ENCODE measurements at places on chromosomes 7 and 10.

GRCh38 chr10:12665501-12665900 lies 316.2 kb downstream of the CAMK1D start:
- no peak for DNase-seq

DNA sequence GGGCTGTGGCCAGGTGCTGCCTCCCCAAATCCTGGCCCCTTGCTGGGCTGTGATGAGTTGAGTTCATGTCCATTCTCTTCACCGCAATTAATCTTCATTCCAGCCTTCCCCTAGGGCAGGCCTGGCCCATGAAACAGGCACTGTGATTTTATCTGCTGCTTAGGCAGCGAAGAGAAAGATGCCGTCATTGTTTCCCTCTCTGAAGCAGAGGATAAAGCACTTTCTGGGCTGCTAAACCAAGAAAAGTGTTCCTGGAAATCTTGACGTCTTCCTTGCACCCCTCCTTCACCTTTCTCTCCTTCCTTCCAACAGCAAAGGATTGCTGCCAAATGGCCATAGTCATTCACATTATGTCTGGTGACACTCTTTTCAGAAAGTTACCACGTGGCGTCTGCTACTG lies 265.9 kb downstream of the ZEB1 start:
- no peak for DNase-seq

DNA sequence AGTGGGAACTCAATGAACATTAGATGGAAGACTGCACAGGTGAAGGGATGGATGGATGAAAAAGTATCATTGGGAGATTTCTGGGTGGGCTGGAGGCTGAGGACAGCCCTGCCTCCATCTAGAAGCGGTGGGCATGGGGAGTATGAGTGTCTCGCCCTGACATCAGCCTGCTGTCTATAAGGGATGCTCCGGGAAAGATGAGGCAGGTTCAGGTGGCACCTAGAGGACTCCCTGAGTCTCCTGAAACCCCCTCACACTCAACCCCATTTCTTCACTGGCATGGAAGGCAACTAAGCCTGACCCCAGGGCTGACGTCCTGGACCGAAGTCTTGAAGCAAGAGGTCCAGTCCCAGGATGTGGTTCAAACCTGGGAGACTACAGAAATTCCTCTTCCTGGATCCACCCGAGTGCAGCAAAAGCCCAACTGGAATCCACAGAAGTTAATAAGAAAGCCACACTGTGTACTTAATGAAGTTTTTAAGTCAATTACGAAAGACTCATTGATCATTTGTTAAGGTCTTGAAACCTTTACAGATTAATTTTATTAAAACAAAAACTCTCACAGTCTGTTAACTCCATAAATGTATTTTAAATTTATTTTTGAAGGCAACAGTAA lies 238.8 kb downstream of the EMX2 start:
- no peak for DNase-seq

DNA sequence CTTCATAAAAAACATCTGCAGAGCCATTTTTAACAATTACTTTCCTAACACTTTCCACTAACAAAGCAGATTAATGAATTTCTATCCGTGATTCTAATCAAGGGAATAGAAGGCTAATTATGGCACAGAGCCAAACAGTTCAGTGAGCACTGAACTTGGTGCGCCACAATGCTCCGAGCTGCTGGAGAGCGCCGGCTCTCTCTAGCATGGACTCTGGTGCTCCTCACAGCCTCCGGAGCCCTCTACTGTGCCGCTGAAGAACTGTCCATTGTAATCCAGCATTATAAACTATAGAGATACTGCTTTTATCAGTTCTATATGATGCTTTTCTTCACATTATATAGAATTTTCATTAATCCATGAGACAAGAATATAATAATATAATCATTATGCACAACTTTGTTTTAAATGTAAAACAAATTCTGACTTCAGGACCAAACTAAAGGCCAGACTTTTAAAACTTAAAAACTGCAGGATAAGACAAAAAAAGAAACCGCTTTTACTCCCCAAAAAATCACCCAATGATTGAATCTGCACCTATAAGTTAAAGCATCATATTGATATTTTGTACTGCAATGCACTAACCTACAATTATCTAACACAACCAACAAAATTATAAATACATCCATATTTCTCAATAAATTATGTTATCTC lies 123.6 kb downstream of the RNF32 start:
- DNase-seq: no peak

DNA sequence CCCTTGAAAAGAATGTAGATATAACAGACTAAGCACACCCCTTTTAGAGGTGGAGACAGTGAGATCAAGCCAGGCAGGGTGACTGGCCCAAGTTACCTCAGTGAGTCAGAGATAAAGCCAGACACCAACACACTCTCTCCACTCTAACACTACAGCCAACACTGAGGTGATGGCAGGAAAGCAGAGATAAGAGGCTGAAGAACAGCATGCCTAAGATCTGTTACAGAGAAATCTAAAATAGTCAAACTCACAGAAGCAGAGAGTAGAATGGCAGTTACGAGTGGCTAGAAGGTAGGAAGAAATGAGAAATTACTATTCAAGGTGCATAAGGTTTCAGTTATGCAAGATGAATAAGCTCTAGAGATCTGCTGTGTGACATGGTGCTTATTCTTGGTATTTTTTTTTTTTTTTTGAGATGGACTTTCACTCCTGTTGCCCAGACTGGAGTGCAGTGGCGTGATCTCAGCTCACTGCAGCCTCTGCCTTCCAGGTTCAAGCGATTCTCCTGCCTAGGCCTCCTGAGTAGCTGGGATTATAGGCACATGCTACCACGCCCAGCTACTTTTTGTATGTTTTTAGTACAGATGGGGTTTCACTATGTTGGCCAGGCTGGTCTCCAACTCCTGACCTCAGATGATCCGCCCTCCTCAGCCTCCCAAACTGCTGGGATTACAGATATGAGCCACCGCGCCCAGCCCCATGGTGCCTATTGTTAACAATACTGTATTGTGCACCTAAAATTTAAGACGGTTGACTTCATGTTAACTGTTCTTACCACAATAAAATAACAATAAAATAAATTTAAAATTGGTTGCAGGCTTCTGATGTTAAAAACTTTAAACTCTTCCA lies 28.7 kb downstream of the ICA1 start:
- no peak for DNase-seq

GRCh38 chr10:62501547-62501946 lies 127.4 kb downstream of the ZNF365 start:
- DNase-seq: no peak

- no peak for DNase-seq
These were observed 223.7 kb downstream of the LHFPL3 start for GRCh38 chr7:104552102-104552501.

- no peak for DNase-seq
These were observed 68.4 kb downstream of the HACD1 start for GRCh38 chr10:17548770-17549169.

DNA sequence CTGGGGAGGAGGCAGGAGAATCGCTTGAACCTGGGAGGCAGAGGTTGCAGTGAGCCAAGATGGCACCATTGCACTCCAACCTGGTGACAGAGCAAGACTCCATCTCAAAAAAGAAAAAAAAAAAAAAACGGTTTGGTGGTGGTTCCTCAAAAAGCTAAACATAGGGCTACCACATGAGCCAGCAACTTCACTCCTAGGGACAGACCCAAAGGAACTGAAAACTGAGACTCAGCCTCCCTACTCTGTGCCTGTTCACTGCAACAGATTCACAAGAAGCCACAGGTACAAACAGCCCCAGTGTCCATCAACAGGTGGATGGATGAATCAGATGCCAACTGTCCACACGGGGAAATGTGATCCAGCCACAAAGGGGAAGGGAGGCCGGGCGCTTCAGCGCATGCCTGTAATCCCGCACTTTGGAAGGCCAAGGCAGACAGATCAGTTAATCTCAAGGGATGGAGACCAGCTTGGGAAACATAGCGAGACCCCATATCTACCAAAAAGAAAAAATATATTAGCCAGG lies 79.1 kb upstream of the TNRC18 start:
- DNase-seq: no peak

- DNase-seq: no peak
These were observed 11.5 kb downstream of the NUDT5 start for GRCh38 chr10:12184165-12184564.

- DNase-seq: no peak
These were observed 34.2 kb downstream of the AP5Z1 start for GRCh38 chr7:4809666-4810065.

GRCh38 chr7:117148971-117149370 lies 173.9 kb downstream of the WNT2 start:
- no peak for DNase-seq

DNA sequence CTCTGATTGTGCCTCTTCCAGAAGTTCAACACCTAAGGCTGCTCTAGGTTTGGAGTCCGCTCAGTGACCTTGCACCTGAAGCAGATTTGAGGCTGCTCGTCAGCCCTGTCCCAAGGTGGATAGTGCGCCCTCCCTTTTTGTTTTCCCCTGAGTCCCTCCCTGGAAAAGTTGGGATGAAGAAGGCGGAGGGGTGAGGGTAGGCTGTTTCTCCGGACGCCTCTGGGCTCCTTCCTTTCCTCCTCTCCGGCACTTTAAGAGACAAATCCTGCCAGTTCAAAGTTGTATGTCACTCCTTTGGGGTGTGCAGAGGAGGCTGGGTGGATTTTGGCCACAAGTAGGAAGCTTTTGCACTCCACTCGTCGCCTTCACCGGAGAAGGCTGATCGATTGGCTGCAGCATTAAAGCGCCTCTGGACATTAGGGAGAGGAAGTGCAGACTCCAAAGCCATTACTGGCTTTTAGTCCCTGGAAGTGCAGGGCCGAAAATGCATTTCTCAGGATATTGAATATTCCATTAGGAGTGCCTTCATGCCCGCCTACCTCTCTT lies 81.9 kb upstream of the PRKG1 start:
- no peak for DNase-seq

DNA sequence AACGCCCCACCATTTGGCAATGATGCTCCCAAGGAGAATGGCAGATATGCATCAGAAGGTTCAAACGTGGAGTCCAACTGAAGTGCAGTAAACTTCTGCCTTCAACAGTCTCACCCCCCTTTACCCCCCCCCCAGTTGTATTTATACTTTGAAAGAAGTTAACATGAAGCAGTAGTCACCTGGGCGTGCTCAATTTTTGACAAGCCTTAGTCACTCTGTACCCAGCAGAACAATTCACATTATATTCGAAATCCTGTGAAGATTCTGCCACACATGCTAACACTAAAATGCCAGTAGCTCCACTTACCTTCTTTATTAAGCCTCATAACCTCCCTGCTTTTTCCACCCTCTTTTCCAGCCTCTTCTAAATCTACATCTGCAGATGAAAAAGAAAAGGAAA lies 894 bp downstream of the ATXN7L1 start:
- no peak for DNase-seq

GRCh38 chr7:128937647-128938543 lies at the start of gene IRF5:
TSS of gene IRF5 (plus strand) at chr7:128937927. CDS start at chr7:128942082, 4,155 bp downstream.
- DNase-seq: no peak

GRCh38 chr7:27946351-27946750 lies 206.4 kb downstream of the TAX1BP1 start:
- no peak for DNase-seq

DNA sequence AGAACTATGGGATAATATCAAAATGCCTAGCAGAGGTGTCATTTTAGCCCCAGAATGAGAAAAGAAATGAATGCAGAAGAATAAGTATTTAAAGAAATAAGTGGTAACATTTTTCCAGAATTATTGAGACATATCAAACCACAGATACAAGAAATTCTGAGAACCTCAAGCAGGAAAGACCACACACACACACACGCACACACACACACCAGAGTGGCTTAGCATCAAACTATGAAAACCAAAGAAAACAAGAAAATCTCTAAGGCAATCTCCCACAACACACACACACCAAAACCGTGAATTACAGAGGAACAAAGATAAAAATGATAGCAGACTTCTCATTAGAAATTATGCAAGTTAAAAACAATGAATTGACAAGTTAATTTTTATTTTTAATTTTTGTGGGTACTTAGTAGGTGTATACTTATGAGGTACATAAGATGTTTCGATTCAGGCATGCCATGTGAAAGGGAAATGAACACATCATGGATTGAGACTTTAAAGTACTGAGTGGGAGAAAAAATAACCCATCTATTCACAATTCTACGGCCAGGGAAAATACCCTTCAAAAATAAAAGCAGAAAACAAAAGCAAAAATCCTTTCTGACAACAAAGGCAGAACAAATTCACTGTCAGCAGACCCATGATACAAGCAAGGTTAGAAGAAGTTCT lies 14.6 kb downstream of the PPIF start:
- no peak for DNase-seq

- DNase-seq: no peak
These were observed 44.4 kb downstream of the TMEM270 start for GRCh38 chr7:73905360-73905759.
